ENCODE measurements at places on chromosomes 7 and 10.

DNA sequence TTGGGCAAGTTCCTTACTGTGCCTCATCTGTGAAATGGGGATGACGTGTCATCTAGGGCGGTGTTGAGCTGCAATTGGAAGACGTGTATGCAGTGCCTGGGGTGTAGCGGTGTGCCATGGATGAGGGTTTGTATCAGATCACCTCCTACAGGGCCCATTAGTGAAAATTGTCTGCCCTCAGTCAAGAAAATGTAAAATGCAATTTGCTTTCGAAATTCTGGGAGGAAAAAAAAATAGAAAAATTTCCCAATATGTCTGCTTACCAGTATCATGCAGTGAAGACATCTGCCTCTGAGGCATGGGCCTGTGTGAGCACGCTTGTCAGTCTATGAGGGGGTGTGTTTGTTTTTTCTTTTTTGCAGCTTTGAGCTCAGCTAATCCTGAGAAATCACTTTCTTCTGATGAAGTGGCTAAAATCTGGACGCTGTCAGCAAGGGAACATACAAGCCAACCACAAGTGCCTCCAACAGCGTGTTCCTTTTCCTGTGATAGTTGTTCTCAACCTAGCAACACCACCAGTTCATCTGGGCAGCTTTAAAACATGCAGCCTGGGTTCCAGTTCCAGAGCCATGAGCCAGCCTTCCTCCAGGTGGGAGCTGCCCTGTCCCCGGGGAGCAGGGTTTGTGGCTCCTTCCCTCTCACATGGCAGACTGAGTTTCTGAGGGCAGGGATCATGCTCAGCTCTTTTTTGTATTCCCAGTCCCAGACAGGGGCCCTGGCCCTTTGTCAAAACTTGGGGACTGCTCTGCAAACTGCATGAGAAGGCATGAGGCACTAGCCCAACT, 10.3 kb downstream of the FAM241B start:
- DNase-seq = no peak

DNA sequence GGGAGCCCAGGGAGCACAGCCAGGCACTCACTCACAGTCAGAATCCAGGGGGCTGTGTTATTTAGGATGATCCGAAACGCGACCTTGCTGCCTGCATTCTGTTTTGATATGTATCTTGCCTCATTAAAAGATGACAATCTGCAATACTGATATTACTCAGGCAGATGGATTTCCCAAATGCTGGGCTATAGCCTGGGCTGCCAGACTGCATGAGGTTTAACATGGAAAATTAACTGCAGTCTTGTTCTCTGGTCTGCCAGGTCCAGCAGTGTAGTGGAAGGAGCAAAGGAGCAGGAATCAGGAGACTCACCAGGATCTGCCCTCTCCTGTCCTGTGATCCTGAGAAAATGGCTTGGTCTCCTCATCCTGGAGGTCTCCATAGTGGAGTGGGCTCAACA, 258.1 kb downstream of the PAXIP1 start:
- no peak for DNase-seq

DNA sequence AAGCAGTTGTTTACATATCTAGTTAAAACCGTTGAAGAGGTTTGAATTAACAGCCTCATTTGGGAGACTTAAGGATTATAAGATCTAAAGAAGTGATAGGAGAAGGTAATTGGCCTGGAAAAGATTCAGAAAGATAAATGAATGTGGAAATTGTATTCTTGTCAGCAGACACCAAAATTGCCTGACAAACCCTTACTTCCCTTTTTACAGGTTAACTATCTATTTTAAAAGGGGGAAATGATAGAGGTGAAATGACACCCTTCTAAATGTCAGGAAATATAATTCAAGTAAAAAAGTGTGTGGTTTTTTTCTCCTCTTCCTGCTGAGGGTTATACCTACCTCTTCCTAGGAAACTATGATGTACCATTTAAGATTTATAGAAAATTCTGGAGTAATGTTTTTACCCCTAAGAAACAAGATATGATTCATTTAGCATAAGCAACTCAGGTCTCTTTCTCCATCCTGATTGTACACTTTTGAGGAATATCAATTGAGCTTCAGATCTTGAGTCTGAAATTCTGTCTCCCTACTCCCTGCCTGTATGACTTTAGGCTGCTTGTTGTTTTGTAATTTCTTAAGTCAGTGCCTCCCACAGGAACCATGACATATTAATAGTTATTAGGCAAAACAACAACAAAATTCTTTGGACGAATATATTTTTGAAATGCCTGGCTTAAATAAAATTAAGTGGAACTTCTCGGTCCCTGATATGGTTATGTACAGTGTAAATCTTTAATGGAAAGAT, 250.4 kb downstream of the RNLS start:
- no peak for DNase-seq

GRCh38 chr7:88737632-88738031, 21.9 kb upstream of the ZNF804B start:
- no peak for DNase-seq

DNA sequence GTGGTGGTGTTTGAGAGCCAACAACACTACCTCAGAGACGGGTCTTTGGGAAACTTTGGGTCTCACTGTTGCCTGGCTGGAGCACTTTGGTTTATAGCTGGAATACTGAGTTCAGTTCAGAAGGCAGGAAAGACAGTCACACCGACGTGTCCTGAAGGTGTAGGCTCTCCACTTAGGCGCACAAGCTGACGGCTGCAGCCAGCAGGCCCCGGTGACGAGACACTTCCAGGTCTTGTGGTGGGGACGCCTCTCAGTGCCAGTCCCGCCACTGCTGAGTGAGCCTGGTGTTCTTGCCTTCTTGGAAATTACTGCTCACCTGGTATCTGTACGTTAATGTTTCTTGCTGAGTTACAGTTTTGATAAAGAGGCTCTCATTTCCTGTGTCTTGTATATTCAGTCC, 74.0 kb downstream of the WDR37 start:
- no peak for DNase-seq

- no peak for DNase-seq
Observed at GRCh38 chr10:127720142-127720541, 16.8 kb upstream of the FOXI2 start.

DNA sequence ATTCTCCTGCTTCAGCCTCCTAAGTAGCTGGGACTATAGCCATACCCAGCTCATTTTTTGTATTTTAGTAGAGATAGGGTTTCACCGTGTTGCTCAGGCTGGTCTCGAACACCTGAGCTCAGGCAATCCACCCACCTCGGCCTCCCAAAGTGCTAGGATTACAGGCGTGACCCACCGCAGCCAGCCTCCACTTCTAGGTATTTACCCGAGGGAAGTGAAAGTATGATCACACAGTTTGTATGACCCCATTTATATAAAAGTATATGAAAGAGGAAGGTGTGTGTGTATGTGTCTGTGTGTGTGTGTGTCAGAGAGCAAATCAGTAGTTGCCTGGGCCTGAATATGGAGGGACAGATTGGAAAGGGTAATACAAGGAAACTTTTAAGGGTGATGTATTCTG, 2.0 kb upstream of the PURB start:
- DNase-seq = no peak

GRCh38 chr7:68807666-68808065, 790.6 kb upstream of the AUTS2 start:
- no peak for DNase-seq

DNA sequence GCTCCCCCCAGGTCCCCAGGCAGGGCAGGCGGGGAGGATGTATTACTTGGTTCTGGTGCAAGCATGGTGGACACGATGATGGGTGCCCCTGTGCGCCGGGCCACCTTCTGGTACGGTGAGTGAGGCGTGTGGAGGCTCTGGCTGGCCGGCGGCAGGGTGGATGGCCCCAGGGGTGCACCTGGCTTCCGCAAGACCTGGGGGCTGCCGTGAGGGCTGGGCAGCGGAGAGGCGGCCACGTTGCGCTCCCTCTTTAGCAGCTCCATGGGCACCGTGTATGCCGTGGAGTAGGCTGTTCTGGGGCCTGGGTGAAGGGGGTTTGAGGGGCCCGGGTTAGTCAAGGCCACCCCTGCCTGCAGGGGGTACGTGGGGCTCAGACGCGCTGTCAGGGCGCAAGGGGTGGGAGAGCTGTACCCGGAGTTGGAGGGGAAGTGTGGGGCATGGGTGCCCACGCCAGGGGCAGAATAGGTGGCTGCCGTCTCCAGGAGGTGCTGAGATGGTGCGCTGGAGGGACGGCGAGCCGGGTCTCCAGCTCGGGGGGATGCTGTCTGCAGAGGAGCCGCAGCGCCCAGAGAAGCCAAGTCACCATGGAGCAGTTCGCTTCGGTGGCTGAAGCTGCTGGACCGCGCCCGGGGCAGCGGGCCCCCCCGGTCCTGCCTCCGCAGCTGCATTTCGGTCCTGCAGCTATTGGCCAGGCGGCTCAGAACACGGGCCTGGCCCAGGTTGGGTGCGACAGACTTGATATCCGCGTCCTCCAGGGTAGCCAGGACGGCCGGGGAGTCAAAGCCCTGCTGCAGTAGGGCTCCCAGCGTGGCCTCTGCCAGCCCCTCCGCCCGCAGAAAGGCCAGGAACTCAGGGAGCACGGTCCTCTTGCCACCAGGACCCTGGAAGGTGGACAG, 84.4 kb downstream of the ZRANB1 start:
- DNase-seq = no peak

- DNase-seq = no peak
Observed at GRCh38 chr10:28396331-28396730, 93.5 kb upstream of the MPP7 start.

DNA sequence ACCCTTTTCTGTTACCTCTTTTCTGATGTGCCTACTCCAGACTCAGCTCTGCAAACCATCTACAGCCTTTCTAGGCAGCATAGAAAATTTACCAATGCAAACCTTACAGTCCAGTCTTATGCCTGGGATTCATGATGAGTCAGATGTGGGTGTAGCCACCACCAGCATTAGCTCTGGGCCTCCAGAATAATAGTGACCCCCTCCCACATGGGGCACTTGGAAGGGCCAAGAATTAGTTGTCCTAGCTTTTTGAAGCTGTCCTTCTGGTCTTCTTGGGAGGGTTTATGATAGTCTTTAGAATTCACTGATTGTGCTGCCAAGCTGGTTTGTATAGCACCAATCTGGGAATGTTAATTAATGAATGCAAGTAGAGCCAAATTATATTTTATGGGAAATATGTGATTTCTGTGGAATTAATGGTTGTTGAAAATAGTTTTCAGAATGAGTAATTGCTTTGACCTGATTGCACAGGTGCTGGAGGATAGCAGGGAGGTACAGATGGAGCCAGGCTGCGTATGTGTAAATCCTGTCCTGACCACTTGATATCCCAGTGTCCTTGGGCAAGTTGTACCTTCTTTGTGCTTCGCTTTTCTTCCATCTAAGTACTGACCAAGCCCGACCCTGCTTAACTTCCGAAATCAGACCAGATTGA, 94.8 kb downstream of the CPED1 start:
- DNase-seq = no peak

GRCh38 chr7:25989140-25989705, 162.8 kb upstream of the NFE2L3 start:
- no peak for DNase-seq

GRCh38 chr7:98930921-98931320, 52.6 kb downstream of the TRRAP start:
- DNase-seq = no peak
